Tibial nerve (tissue), 4 donors: ENCODE measurements at places on chromosomes 7 and 10. TPM values are rescaled to one million over a fixed set of nuclear protein-coding genes. Genes with fewer than 3 reads are reported as not detected.

CDC123 gene
- total RNA-seq: 33.1 TPM

CALHM1 gene
- not detected for total RNA-seq

TCF7L2 gene
- 27.8 TPM for total RNA-seq

C10orf105 gene
- total RNA-seq: 0.30 TPM

CPA4 gene
- not detected for total RNA-seq

SEMA3D gene
- total RNA-seq: 12.7 TPM

PKD2L1 gene
- not detected for total RNA-seq

SERPINE1 gene
- 5.7 TPM for total RNA-seq

AOAH gene
- total RNA-seq: 10.5 TPM

DNA sequence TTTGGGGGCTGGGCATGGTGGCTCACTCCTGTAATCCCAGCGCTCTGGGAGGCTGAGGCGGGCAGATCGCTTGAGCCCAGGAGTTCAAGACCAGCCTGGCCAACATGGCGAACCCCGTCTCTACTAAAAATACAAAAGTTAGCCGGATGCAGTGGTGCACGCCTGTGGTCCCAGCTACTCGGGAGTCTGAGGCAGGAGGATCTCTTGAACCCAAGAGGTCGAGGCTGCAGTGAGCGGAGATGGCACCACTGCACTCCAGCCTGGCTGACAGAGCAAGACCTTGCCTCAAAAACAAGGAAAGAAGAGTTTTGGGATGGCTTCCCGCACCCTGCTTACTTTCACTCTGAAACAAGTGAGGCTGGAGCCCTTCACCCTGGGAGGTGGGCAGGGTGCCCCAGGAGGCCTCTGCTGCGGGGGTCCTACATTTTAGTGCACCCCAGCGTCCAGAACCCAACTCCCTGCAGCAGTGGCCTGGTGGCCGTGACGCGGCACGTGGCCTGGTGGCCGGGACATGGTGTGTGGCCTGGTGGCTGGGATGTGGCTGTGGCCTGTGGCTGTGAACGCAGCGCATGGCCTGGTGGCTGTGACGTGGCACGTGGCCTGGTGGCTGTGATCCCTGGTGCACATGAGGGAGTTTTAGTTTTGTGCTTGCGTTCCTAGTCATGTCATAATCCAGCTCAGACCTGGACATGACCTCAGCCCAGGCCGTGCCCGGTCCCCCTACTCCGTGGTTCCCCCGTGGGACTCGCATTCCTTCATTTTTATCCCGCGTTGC is 9.3 kb downstream of the KNDC1 start:
- peaks cover 6% of the 10 kb centered on the region for H3K27me3 ChIP-seq
- no peaks in the 10 kb centered on the region for H3K4me1 ChIP-seq
- no peak for DNase-seq
- H3K27ac ChIP-seq: no peak overlapping the region

GRCh38 chr7:127527561-127527960 is 57.8 kb downstream of the GCC1 start:
- H3K4me3 ChIP-seq: no peak overlapping the region
- H3K4me1 ChIP-seq: no peaks in the 10 kb centered on the region
- H3K27me3 ChIP-seq: no peaks in the 10 kb centered on the region
- no peak overlapping the region for H3K27ac ChIP-seq
- H3K36me3 ChIP-seq: no peaks in the 10 kb centered on the region
- no peak for DNase-seq

DNA sequence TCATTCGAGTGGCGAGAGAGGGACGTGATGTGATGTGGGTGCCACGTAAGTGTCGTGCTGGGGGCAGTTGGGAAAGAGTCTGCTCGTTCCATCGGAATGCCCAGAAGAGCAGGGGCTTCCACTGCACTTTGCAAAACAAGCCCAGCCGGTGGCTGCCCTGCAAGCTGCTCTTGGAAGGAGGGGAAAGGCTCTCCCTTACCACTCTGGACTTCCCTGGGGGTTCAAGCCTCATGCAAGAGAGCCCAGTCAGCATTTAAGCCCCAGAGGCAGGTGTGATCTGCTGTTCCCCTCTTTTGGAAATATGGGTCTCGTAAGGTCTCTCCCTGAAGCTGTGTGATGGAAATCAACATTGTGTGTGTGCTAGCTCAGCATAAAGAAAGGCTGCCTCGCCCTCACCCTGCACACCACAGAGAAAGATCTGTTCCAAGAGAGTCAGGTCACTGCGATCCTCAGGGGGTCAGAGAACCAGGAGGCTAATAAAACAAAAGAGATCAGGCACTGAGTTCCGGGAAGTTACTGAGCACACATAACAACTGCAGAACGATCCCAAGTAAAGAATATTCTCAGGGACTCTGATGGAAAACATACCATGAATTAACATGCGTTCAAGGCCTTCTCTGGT is 212.5 kb downstream of the ADAM12 start:
- H3K36me3 ChIP-seq: no peaks in the 10 kb centered on the region
- no peak for DNase-seq
- H3K4me3 ChIP-seq: no peak overlapping the region
- H3K27me3 ChIP-seq: no peaks in the 10 kb centered on the region
- no peak overlapping the region for H3K27ac ChIP-seq
- no peaks in the 10 kb centered on the region for H3K4me1 ChIP-seq

- no peaks in the 10 kb centered on the region for H3K36me3 ChIP-seq
- no peaks in the 10 kb centered on the region for H3K4me1 ChIP-seq
- no peak for DNase-seq
- no peak overlapping the region for H3K4me3 ChIP-seq
- H3K27ac ChIP-seq: no peak overlapping the region
Measured at GRCh38 chr7:28725911-28726310, 232.2 kb downstream of the TRIL start.

DNA sequence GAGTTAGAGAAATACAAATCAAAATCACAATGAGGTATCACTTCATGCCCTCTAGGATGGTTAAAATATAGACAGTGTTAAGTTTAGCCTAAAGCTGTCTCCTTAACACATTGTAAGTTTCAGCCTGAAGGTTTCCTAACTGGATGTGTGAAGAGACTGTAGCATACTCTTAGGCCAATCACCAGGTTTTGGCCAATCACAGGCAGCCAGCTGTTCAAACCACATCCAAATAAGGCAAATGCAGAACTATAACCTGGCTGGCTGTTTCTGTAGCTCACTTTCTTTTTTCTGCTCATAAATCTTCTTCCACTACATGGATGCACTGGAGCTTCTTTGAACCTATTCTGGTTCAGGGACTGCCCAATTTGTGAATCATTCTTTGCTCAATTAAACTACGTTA is 19.7 kb downstream of the ESYT2 start:
- no peak for DNase-seq
- no peak overlapping the region for H3K27ac ChIP-seq
- peaks cover 33% of the 10 kb centered on the region for H3K4me1 ChIP-seq
- no peaks in the 10 kb centered on the region for H3K27me3 ChIP-seq
- no peak overlapping the region for H3K4me3 ChIP-seq

GRCh38 chr7:35776686-35777085 is 24.2 kb upstream of the SEPTIN7 start:
- no peak overlapping the region for H3K4me3 ChIP-seq
- H3K36me3 ChIP-seq: no peaks in the 10 kb centered on the region
- no peak for DNase-seq
- no peak overlapping the region for H3K27ac ChIP-seq

GRCh38 chr7:68192941-68193340 is 1196.3 kb downstream of the TYW1 start:
- H3K27me3 ChIP-seq: no peaks in the 10 kb centered on the region
- no peak overlapping the region for H3K27ac ChIP-seq
- H3K4me1 ChIP-seq: no peaks in the 10 kb centered on the region
- H3K4me3 ChIP-seq: no peak overlapping the region
- H3K36me3 ChIP-seq: no peaks in the 10 kb centered on the region

DNA sequence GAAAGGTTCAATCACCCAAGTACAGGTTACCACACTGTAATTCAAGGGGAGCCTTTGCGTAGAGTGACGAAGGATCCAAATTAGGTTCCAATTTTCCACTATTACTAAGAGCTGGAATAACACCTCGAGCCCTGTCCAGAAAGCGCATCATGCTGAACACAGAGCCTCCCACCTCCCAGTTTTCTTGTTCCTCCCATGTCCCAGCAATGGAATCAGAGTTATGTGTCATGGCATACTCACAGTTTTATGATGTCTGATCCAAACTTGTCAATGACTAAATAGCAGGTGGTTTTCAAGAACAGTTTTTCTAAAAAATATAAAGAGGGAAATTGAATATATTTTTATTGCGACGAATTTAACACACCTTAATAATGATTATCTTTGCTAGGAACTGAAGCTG is 50.6 kb downstream of the AOAH start:
- H3K4me3 ChIP-seq: no peak overlapping the region
- H3K27me3 ChIP-seq: no peaks in the 10 kb centered on the region
- H3K36me3 ChIP-seq: no peaks in the 10 kb centered on the region
- DNase-seq: no peak
- H3K4me1 ChIP-seq: no peaks in the 10 kb centered on the region
- no peak overlapping the region for H3K27ac ChIP-seq

DNA sequence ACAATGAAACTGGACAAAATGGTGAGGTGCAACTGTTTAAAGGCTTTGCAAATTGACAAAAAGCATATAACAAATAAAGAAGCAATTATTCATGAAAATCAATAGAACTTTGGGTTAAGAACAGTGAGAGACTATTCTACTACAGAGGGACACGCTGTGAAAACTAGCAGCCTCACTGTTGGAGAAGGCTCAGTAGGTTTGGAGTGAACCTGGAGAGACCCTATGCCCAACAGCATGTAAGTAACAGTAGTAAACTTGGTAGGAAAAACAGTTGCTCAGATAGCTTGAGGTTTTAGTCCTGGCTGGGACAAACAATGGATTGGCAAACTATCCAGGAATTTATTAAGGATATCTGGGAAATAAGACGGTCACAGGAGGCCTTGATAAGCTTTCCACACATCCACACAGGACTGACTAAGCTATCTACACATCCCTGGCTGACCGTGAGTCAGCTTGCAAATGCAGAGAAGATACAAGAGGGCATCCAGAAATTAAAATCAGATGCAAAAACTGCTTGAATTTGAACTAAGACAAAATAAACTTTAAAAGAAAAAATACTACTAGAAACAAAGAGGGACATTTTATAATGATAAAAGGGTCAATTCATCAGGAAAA is 15.9 kb downstream of the FAM149B1 start:
- H3K4me3 ChIP-seq: no peak overlapping the region
- no peak for DNase-seq
- H3K36me3 ChIP-seq: no peaks in the 10 kb centered on the region
- no peaks in the 10 kb centered on the region for H3K27me3 ChIP-seq
- no peaks in the 10 kb centered on the region for H3K4me1 ChIP-seq

- no peaks in the 10 kb centered on the region for H3K4me1 ChIP-seq
- no peak overlapping the region for H3K27ac ChIP-seq
- H3K4me3 ChIP-seq: no peak overlapping the region
- H3K27me3 ChIP-seq: no peaks in the 10 kb centered on the region
- no peak for DNase-seq
Measured at GRCh38 chr7:67588631-67589030, 592.0 kb downstream of the TYW1 start.

GRCh38 chr10:29346296-29347001 is 57.6 kb downstream of the LYZL1 start:
- H3K27ac ChIP-seq: no peak overlapping the region
- no peaks in the 10 kb centered on the region for H3K4me1 ChIP-seq
- DNase-seq: no peak
- no peaks in the 10 kb centered on the region for H3K27me3 ChIP-seq

GRCh38 chr7:30546596-30546995 is 42.0 kb upstream of the GGCT start:
- H3K27ac ChIP-seq: no peak overlapping the region
- no peaks in the 10 kb centered on the region for H3K27me3 ChIP-seq
- no peak for DNase-seq

DNA sequence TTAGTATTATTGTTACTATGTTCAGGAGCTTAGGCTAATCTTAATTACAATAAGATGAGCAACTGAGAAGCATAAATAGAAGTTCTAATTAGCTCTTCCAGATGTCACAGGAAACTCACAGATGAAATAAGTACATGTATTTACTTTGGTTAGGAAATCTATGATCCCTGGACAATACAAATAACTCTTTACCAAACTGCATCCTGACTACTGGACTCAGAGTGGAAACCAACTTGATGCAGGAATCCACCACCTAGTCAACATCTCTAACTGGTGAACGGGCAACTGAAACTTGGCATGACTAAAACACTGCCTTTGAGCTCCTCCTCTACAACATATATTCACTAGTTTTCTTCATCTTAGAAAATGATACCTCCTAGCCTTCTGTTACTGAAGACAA is 193.2 kb downstream of the AGMO start:
- DNase-seq: no peak
- no peak overlapping the region for H3K4me3 ChIP-seq
- H3K27ac ChIP-seq: no peak overlapping the region
- no peaks in the 10 kb centered on the region for H3K4me1 ChIP-seq
- H3K36me3 ChIP-seq: no peaks in the 10 kb centered on the region
- H3K27me3 ChIP-seq: no peaks in the 10 kb centered on the region

DNA sequence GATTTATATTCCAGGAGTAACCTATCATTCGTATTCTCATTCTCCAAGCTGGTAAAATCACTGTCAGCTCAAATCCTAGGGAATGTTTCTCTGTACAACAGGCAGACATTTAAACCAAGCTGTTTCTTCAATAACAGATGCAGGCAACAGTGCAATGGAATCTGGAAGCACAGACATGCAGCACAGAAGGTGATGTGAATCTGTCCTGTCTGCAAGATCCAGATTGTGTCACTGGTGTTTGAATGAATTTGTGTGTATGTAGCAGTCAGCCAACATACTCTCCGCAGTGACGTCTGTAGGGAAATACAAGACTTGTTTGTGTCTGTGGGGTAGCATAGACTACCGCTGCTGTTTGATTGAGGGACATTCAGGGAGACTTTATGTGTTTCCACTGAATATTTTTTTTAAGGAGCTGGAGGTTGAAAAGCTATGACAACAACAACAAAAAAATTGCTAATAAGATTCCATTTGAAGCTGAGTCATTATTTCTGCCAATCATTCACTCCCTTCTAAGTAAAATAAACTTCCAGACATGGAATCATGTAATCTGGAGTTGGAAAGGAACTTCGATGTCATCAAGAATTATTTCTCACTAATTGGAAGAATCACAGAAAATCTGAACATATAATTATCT is 122.9 kb upstream of the MYO3A start:
- H3K36me3 ChIP-seq: no peaks in the 10 kb centered on the region
- no peaks in the 10 kb centered on the region for H3K27me3 ChIP-seq
- DNase-seq: no peak
- H3K4me1 ChIP-seq: no peaks in the 10 kb centered on the region
- H3K27ac ChIP-seq: no peak overlapping the region

GRCh38 chr10:6537770-6538169 is 42.3 kb downstream of the PRKCQ start:
- H3K27ac ChIP-seq: no peak overlapping the region
- no peaks in the 10 kb centered on the region for H3K4me1 ChIP-seq

GRCh38 chr10:77850620-77851231 is 75.8 kb downstream of the DLG5 start:
- no peaks in the 10 kb centered on the region for H3K27me3 ChIP-seq
- peaks cover 55% of the 10 kb centered on the region for H3K36me3 ChIP-seq
- peaks cover 37% of the 10 kb centered on the region for H3K4me1 ChIP-seq
- no peak overlapping the region for H3K27ac ChIP-seq
- no peak for DNase-seq
- H3K4me3 ChIP-seq: no peak overlapping the region

- no peaks in the 10 kb centered on the region for H3K4me1 ChIP-seq
- H3K36me3 ChIP-seq: no peaks in the 10 kb centered on the region
- no peak for DNase-seq
- H3K27ac ChIP-seq: no peak overlapping the region
- H3K27me3 ChIP-seq: no peaks in the 10 kb centered on the region
Measured at GRCh38 chr10:114250236-114250635, 11.2 kb downstream of the VWA2 start.
